Left forelimb (tissue), 1 donor: ENCODE measurements at places on chromosomes 2 and 18.

GRCh38 chr18:11587846-11588245, 21.6 kb upstream of the SLC35G4 start:
- no peak for DNase-seq

- no peak for DNase-seq
These were observed 46.8 kb downstream of the ANTXR1 start for GRCh38 chr2:69059731-69060290.

DNA sequence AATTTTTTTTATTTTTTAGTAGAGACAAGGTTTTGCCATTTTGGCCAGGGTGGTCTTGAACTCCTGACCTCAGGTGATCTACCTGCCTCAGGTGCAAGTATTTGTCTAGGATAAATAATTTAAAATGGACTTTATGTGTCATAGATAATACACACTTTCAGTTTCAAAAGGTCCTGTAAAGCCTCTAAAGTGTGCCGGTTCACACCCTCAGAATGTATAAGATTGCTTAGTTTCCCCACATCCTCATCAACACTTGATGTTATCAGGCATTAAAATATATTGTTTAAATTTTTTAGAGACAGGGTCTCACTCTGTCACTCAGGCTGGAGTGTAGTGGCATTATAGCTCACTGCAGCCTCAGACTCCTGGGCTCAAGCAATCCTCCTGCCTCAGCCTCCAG, 170.5 kb downstream of the ANKRD44 start:
- DNase-seq: no peak

- DNase-seq: no peak
These were observed 10.5 kb downstream of the CNGA3 start for GRCh38 chr2:98356729-98357128.

DNA sequence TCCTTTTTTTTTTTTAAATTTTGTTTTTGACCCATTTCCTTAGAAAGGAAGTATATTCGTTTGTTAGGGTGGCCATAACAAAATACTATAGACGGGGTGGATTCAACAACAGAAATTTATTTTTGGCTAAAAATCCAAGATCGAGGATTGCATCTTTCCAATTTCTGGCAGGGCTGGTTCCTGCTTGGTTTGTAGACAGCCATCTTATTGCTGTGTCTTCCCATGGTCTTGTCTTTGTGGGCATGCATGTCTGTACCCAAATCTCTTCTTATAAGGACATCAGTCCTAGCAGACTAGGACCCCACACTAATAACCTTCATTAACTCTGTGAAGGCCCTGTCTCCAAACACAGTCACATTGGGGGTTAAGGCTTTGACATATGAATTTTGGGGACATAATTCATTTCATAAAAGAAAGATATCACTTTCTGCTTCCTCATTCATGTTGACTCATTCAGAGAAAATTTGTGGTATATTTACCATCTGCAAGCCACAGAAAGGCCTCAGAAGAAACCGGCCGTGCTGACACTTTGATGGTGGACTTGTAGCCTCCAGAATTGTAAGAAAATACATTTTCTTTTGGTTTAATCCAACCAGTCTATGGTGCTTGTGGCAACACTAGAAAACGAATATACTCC, 262.1 kb downstream of the LPIN1 start:
- no peak for DNase-seq

- DNase-seq: no peak
These were observed 56.0 kb upstream of the RBM44 start for GRCh38 chr2:237742614-237743013.

DNA sequence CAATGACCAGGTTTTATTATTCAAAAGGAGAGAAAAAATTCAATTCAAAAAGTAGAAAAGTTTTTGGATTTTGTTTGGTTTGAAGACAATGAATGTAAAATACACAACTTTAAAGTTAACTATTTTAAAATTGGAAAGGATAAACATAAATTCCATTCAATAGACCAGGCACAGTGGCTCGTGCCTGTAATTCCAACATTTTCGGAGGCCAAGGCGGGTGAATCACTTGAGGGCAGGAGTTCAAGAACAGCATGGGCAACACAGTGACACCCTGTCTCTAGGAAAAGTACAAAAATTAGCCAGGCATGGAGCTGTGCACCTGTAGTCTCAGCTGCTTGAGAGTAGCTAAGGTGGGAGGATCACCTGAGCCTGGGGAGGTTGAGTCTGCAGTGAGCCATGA, 54.7 kb downstream of the SCN9A start:
- DNase-seq: no peak

GRCh38 chr2:234412726-234413125, 84.2 kb downstream of the ARL4C start:
- no peak for DNase-seq

- no peak for DNase-seq
These were observed 1822.6 kb downstream of the SUCLG1 start for GRCh38 chr2:82636402-82637020.

DNA sequence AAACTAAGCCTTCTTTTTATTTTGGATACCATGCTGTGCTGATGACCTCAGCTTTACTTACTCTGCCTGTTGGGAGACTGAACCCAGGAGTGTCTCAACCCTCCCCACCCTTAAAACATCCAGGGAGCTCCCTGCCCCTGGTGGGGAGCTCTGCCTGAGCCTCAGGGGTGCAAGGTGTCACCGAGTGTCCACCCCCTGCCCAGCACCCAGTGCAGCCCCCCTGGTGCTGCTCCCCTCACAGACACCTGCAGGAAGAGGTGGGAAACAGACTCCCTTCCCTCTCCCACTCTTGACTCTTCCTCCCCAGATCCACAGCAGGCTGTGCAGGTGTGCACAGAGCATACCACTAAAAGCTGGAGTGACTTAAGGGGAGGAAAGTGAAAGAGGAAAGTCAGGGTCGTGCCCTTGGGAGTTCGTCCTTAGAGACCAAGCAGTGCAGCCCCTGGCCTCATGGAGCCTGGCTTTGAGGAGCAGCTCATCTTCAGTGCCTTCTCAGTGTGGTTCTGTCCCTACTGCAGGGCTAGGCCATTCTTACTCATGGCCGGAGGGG, 51.3 kb downstream of the MYO7B start:
- peak; percentile 45 for DNase-seq

- no peak for DNase-seq
These were observed 606.4 kb downstream of the RNF144A start for GRCh38 chr2:7523481-7524120.

- DNase-seq: no peak
These were observed 237.6 kb downstream of the PRKCE start for GRCh38 chr2:45889053-45889452.

DNA sequence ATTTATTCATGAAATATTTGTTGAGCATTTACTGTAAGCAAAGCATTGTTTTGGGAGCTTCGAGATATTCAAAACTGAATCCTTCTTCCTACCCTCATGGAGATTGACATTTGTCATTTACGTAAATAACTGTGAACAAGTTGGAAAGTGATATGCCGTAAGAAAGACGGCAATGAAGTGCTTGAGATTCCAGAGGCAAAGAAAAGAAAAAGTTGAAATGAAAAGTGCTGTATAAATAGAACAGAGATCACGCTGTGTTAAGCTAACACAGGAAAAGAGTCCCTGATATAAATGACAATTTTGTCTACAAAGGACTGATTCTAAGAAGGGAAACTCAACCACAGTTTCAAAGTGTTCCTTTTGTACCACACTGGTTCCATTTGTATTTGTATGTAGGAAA, 1.8 kb downstream of the CHRNA1 start:
- DNase-seq: no peak

- DNase-seq: no peak
These were observed 136.2 kb upstream of the ALPP start for GRCh38 chr2:232242316-232242715.

DNA sequence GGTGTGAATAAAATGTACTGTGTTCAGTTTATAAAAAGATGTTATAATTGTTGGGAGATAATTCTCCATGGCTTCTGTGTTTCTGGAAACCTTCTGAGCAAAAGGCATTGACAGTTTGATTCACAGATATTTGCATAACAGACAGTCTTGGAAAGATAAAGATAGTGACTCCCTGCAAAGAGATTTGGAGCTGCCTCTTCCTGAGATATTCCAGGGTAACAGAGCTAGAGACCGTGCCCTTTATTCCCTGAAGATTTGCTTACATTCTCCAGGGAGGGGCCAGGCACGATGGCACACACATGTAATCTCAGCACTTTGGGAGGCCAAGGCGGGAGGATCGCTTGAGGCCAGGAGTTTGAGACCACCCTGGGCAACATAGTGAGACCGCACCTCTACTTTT, 12.2 kb upstream of the ANXA4 start:
- DNase-seq: no peak

GRCh38 chr2:37920570-37920969, 4.5 kb upstream of the RMDN2 start:
- no peak for DNase-seq

DNA sequence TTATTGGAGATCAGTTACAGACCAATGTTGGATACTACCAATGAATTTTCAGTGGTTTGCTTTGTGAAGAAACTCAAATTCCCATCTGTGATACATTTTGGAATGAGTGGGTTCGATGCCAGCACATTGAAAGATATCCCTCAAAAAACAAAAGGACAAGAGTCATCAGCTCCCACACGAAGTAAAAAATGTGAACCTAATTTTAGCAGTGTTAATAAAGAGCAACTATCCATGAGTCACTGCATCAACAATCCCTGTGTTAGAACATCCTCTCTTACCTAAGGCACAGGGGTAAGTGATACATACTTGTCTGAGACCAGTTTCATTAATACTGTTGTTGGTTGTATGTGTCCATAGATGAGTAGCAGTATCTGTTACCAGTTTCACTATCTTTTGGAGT, 551.8 kb upstream of the SOX11 start:
- no peak for DNase-seq

DNA sequence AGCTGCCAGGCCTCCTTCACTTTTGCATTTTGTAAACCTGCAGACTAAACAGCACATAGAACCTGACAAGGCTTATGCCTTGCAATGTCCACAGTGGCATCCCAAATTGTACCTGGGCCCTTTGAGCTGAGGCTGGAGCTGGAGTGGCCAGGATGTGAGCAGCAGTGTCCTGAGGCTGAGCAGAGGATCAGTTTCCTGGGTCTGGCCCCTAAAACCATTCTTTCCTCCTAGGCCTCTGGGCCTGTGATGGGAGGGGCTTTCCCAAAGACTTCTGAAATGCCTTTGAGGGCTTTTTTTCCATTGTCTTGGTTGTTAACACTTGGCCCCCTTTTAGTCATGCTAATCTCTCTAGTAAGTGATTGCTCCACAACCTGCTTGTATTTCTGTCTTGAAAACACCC, 32.8 kb downstream of the FSIP2 start:
- DNase-seq: no peak
